LHCN-M2 (cell line): ENCODE measurements at places on chromosomes 13 and 19. TPM values are rescaled to one million over a fixed set of nuclear protein-coding genes. Genes with fewer than 3 reads are reported as not detected.

DNA sequence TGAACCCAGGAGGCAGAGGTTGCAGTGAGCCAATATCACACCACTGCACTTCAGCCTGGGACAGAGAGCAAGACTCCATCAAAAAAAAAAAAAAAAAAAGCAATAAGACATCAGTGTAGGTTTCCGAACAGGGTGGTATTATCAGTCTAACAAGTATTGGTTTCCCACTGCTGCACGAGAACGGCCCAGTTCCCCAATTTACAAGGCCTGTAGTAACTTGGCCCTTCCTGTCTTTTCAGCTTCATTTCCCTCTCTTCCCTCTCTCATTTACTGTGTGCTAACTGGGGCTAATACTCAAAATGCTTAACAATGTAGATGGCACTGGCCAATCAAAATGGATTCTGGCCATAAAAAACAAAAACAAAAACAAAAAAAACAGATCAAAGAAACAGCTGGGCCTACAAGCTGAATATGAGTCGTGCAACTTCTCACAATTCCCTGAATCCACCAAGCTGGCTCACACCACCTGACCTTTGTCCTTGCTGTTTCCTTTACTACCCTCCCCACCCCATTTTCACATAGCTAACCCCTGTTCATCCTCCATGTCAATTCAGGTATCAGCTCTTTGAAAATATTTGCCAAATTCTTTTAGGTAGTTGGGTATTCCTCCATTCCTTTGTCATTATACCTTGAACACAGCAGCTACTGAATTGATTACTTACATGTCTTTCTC lies 2.4 kb downstream of the TEX101 start:
- DNase-seq: peak; percentile 8

DNA sequence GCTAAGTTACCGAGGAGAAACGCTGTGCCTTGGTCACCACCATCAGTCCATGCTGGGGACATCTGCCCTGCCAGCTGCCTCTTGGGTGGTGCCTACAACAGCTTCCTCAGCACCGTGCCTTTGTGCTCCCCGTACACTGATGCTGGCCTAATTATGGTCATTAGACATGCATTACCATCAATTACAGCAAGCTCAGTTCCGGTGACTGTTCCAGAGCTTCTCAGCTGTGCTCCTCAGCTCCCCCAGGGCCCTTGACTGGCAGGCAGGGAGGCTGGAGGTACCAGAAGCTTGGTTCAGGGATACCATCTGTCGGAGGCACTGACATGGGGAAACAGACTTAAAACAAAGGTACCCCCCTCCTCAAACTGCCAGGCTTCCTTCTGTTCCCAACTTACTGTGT lies 40.2 kb downstream of the CILP2 start:
- DNase-seq: no peak

GRCh38 chr13:114244637-114245036 lies 9.9 kb downstream of the CDC16 start:
- DNase-seq: no peak

DNA sequence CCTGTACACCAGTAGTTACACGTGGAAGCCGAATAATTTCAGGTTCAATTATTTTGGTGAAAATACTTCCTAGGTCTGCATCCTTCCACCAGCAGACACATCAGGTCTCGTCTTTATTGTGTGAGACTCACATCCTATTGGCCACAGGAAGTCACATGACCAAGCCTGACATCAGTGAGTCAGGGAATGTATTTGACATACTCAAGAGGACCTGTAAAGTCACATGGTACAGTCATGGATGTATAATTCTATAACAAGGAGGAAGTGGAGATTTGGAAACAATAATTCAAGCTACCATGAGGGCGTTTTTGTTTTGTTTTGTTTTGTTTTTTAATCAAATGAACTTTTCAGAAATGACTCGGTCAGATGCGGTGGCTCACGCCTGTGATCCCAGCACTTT lies 9.3 kb upstream of the HIF3A start:
- DNase-seq: no peak

DNA sequence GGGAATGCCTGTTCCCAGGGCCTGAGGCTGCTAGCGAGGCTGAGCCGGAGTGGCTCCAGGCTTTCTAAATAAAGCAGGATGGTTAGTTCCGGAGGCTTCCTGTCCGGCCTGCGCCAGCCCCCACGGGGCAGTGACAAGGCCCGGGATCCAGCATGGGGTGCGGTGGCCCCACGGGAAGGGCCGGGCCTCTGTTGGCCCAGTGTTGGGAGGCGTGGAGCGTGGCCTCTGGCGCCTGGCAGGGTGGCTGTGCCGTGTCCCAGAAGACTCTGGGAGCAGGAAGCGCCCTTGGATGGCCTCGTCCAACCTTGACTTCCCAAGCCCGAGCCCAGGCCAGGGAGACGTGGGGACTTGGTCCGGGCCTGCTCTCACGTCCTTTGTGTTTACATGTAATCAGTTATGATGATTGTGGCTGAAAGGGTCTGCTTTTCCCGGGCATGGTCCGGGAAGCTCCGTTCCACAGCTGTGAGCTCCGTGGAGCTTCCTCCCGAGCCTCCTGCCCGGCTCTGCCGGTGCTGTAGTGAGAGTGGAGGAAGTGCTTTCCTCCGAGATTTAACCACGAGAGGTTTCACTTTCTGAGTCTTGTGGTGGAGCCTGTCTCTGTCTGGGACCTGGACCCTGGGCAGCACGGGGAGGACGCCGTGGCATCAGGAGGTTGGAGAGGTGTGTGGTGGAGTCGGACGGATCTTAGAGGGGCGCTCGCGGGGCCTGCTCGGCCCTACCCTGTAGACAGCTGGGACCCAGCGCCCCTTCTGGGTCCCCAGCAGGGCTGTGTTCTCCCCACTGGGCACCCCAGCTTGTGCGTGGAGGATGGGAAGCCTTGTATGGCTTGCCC lies 4.6 kb downstream of the GNA11 start:
- DNase-seq: peak; percentile 22

GRCh38 chr13:31175847-31176532 lies 14.3 kb upstream of the HSPH1 start:
- DNase-seq: no peak

GRCh38 chr19:16330368-16330801 lies 5.8 kb downstream of the KLF2 start:
- DNase-seq: peak; percentile 86

DNA sequence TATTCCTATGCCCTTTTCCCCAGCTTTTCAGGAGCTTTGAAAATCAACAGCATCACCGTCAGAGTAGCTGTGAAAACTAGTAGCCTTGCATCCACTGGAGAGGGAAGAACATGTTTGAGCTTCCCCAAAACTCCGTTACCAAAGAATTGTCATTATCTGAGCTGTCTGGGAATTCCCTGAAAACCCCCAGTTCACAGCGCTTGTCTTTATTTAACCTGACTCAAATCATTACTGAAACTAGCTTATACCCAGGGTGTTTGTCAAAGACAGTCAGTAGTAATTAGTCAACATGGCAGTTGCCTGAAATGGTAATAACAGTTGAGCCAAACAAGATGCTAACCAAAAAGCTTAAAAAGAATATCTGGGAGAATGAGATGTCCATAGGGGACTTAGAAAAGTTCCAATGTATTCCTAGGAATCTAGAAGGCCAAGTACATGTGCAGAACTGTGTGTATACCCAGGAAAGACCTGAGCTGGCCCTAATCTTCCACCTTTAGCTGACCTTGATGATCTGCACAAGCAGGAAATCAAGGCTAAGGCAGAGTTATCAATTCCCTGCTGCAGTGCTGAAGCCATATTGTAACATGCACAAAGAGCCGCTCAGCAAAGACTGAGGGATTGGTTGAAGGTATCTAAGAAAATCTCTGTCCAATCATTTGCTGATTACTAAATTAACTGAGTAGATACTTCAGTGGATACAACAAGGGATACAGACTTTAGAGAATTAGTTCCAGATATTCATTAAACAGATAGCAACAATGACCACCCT lies 130.8 kb downstream of the KL start:
- no peak for DNase-seq

- DNase-seq: no peak
These were observed 4.4 kb upstream of the S1PR5 start for GRCh38 chr19:10521461-10522171.

DNA sequence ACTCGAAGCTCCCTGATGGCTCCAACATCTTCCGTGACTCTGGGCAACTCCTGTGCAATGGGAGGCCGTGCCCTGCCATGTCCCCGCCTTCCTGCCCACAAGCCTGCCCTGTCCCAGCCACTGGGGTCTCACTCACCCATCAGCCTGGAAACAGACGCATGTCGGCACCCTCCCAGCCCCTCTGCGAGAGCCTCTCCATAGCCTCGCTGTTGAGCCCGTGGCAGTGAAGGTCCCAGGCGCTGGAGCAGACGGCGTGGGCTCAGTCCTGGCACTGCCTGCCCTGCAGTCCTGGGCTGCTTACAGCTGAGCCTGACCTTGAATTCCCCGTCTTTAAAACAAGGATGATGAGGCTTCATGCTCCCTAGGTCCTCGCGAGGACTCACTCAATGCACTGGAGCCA lies 37.0 kb downstream of the MCF2L start:
- DNase-seq: no peak

DNA sequence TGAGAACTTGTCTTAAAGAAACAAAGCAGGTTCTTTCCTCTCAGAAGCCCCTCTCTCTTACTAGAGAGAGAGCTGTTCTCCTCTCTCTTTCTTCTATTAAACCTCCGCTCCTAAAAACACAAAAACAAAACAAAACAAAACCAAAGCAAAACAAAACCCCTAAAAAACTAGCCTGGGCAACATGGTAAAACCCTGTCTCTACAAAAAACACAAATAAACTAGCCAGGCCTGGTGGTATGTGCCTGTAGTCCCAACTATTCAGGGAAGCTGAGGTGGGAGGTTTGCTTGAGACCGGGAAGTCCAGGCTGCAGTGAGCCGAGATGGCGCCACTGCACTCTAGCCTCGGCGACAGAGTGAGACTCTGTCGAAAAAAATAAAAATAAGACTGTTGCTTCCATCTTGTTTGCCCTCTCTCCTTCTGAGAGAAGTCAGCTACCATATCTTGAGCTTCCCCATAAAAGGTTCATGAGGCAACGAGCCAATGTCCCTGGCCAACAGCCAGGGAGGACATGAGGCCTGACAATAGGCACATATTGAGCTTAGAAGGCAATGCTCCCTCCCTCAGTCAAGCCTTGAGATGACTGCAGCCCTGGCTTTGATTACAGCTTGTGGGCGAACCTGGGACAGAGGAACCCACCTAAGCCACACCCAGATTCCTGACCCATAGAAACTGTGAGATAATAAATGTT lies 17.5 kb upstream of the FLT3 start:
- DNase-seq: no peak

DNA sequence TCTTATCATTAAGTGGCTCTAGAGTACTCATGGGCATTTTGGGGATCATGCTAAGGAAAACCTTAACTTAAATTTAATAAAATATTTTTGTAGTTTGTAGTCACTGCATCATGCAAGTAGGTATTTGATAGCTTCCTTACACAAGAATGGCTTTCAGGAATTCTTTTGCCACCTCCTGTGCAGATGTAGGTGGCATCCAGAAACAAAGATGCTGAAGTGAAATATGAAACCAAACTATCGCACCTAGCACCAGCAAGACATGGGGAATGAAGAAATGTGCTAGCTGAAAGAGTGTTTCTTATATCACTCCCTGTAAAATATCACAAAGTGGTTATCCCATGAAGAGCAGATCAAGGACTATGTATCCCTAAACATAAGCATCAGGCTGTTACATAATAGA lies 924.5 kb upstream of the PRR20A start:
- no peak for DNase-seq

DNA sequence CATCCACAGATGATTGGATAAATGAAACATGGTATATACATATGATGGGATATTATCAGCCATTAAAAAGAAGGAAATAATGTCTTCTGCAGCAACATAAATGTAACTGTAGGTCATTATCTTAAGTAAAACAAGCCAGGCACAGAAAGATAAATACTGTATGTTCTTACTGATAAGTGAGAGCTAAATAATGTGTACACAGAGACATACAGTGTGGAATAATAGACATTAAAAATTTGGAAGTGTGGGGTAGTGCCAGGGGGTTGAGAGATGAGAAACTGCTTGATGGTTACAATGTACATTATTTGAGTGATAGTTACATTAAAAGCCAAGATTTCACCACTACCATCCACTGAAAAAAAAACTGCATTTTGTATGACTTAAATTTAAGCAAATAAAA lies 26.0 kb upstream of the GPC6 start:
- DNase-seq: no peak

DNA sequence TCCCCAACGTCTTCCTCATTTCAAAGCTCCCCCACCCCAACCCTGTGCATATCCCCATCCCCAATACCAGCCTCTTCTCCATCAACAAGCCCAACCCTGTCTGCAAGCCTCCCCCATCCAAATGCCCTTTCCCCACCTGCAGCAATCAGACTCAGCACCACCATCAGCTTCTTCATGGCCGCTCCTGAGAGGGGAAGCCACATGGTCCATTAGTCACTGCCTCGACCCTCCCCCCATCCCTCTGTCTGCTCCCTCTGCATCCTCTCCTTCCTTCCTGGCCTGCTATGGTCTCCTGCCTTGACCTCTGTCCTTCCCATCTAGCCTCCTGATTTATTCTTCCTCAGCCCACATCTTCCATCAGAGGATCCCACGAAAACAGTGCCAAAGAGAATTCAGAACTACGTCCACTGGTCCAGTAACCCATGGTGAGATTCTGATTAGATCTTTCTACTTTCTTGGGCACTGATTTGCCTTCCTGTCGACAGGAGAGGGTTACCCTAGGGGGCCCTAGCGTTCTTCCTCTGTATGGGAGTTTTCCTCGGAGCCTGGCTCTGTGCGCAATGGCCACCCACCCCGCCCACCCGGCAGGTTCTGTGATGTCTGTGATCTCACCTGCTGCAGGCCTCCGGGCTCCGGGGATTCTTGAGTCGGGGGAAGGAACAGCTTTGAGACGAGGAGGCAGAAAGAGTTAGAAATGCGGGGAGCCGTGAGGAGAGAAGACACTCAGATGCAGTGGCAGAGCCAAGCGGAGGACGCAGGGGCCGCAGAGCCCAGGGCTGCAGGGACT lies 1.3 kb downstream of the KLK6 start:
- no peak for DNase-seq

DNA sequence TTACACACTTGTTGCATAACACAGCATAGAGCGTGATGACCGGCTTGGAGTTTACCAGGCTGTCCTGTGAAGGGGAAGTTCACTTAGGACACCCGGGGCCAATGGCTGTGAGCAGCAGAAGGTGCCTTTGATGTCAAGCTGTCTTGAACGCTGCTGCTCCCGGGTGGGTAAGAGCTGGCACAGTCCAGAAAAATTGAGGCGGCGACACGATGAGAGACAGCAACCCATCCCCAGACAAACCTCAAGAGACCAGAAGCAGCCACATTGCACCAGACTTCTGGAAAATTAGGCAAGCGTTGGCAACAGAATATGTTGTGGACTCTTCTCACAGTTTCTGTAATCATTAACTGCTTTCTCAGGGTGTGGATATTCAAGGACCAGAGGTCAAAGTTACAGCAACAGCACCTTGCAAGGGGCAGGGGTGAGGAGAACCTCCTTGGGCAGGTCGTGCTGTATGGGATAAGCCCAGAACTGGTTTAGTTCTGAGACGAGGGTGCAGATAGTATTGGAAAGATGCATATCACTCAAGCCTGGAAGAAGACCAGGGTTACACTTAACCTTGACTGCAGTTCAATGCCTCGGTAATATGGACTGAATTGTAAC lies 10.1 kb downstream of the NFILZ start:
- no peak for DNase-seq

The SELENOV gene
- not detected in 2 replicates for total RNA-seq

The A1BG gene
- 27.7 and 62.6 TPM in 2 replicates for total RNA-seq

The SPRY2 gene
- total RNA-seq: 34.6 and 43.9 TPM in 2 replicates

The LRRC63 gene
- total RNA-seq: not detected in 2 replicates

The PLIN4 gene
- total RNA-seq: under 0.01 TPM in 1 of 2 replicates, not detected in the other

The ACP5 gene
- 0.34 and 0.38 TPM in 2 replicates for total RNA-seq

The ZSWIM4 gene
- total RNA-seq: 1.8 and 2.7 TPM in 2 replicates
